NAMALWA (cell line): ENCODE measurements at places on chromosomes 5 and 9.

GRCh38 chr9:104914466-104914865, 13.5 kb downstream of the ABCA1 start:
- no peak for DNase-seq

- DNase-seq, result peak; percentile 12
Observed at GRCh38 chr5:101943784-101944183, 352.3 kb downstream of the SLCO4C1 start.

- no peak for DNase-seq
Observed at GRCh38 chr9:76431601-76432000, 27.4 kb upstream of the GCNT1 start.

DNA sequence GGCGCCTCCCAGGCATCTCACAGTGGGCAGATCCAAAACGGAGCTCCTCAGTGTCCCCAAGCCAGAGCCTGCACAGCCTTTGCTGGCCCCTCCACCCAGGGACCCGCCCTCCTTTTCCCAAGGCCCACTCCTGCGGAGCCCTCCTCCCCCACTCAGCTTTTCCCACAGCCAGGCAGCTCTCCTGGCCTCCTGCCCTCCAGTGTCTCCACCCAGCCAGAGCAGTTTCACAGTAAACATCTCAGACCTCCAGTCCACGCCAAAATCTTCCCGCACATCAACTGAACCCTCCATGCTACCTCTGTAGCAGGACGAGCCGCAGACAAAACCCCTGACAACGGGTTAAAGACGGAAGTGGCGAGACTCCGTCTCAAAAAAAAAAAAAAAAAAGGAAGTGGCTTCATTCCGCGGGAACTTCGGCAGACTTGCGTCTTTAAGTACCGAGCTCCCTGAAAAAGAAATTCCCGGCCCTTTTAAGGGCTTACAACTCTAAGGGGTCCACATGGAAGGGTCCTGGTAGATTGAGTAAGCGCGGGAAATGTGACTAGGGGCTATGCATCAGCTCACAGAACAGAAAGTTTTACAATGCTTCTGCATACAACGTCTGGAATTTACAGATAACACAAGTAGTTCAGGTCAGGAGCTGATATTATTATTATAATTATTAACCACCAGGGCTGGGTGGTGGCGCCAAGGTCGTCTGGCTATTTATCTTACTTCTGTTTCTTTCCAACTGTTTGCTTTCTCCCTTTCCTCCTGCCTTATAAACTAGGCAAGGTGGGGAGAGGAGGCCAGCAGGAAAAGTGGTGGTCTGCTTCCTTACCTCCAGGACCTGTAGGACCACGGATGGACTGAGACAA, 11.4 kb upstream of the GRIN1 start:
- DNase-seq, result peak; percentile 86

DNA sequence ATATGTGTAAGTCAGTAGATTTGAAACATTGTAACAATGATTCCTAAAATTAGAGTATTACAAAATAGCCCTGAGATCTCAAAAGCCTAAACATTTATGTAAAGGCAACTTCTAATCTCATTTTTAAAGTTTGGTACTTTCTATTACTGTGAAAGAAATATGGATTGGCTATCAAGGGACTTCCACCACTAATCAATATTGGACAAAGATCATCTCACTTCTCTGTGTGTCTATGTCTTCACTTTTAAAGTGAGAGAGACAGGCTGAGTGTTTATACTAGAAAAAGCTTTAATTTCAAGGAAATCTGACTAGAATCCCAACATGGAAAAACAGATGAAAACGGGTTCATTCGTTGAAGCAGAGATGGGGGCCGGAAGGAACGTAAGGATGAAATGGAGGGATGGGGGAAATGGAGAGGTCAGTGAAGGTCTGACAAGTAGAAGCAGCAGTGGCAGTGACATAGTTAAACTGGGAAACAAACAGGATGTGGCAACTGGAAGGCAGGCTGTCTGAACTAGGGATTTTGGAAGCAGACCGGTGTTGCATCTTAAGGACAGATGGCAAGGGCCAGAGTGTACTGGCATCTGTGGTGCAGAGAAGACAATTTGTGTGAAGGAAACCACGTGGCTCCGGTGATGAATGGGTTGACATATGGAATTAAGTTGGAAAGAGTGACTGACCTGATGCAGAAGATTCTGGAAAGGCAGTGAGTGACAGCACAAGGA, 60.8 kb downstream of the PDE4D start:
- no peak for DNase-seq

DNA sequence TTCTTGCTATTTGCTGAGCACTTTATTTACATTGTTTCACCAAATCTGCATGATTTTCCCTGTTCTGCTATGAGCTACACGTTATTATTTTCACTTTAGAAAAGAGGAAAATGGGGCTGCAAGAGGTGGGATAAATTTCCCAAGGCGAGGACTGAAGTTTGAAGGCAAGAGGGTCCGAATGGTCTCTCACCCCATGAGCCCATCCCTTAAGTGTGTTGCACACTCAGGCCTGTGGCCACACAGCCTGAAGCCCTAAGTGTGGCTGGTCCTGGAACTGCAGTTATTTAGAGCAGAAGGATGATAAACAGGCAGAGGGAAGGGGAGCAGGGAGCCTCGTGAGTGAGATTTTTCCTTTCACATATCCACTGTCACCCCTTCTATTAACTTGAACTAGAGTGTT, 7.8 kb downstream of the PDE8B start:
- DNase-seq, result peak; percentile 31

DNA sequence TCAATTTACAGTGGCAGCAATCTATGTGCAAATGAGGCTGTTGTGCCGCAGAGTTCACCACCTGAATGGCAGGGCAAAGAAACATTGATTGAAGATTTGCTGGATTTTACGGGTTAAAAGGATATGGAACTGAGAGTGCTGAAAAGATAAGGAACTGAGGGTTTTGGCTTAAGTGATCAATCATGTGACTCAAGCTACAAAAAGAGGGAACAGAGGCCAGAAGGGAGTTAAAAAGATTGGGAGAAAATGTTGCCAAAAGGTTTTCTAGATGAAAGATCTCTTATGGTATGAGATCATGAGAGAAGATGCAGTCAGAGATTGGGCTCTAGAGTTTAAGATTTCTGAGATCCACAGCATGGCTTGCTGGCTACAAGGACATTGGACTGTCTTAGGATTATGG, 7.9 kb upstream of the RIMOC1 start:
- no peak for DNase-seq

- no peak for DNase-seq
Observed at GRCh38 chr5:38258319-38259061, at the start of gene EGFLAM. TSS of gene EGFLAM (plus strand) at chr5:38258559. CDS start at chr5:38258755, 196 bp downstream.

DNA sequence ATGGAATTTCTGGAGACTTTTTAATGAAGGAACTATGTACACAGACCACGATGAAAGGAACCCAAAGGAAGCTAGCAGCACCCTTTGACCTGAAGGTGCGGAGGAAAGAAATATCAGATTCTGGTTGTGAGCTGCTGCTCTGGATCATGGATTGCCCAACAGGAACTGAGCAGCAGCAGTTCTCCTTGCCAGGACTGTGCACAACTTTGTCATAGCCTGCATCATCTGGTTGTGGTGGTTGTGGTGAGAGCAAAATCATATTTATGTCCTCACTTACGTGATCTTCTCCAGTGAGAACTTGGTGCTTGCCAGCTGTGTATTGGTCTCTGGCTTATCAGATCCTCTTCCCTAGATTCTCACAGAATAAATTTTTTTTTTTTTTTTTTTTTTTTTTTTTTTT, 70.7 kb upstream of the LPAR1 start:
- DNase-seq, result no peak

DNA sequence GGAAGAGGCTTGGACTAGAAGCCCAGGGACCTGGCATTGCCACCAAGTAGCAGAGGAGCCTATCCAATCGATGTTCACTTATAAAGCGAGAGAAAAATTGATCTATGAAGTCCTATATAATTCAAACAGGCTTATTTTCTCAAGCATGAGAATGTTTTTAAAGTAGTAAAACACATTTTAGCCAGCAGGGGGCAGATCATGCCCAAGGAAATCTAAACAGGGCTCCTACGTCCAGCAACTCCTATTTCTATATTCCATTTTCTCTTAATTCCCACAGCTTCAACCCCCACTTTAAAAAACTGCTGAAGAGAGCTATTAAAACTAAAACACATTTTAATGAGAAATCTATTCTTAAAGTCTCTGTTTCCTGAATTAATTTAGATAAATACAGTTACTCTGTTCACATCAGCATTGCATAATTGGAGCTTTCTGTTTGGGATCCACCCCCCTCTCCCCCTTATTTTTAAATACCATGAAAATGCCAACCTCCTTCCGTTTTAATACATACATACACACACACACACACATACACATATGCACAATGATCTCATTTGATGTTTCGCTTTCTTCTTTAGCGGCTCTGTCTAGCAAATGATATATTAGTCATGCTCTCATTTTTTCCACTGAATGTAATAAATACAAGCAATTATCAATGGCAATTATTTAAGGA, 144.9 kb downstream of the MYO10 start:
- DNase-seq, result peak; percentile 66

GRCh38 chr9:135144581-135145170, 57.2 kb downstream of the OLFM1 start:
- no peak for DNase-seq

- no peak for DNase-seq
Observed at GRCh38 chr5:136159457-136159856, 26.8 kb downstream of the SMAD5 start.

DNA sequence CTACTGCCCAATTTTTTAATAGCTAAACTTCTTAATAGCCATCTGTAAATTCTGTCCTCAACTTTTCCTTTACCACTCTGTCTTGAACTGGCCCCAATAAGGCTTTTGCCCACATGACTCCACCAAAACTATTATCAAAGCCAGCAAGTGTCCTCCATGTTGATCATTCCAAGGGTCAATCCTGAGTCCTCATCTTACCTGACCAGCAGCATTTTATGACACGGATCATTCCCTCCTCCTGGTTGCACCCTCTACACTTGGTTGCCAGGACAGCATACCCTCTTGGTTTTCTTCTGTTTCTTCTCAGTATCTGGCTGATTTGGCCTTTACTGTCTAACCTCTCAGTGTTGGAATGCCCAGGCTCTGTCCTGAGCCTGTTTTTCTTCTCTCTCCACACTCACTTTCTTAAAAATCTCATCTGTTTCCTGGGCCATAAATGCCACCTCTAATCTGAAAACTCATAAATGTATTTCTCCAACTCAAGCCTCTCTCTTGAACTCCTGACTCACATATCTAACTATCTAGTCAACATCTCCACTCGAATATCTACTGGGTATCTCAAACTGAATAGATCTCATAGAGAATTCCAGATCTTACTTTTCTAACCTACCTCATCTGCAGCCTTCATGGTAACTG, 40.0 kb upstream of the CDC42SE2 start:
- no peak for DNase-seq

- no peak for DNase-seq
Observed at GRCh38 chr9:106400950-106401349, 462.0 kb upstream of the ZNF462 start.

GRCh38 chr5:98258939-98259338, 514.5 kb upstream of the RGMB start:
- no peak for DNase-seq

- no peak for DNase-seq
Observed at GRCh38 chr9:137009938-137010732, 13.8 kb upstream of the CLIC3 start.

DNA sequence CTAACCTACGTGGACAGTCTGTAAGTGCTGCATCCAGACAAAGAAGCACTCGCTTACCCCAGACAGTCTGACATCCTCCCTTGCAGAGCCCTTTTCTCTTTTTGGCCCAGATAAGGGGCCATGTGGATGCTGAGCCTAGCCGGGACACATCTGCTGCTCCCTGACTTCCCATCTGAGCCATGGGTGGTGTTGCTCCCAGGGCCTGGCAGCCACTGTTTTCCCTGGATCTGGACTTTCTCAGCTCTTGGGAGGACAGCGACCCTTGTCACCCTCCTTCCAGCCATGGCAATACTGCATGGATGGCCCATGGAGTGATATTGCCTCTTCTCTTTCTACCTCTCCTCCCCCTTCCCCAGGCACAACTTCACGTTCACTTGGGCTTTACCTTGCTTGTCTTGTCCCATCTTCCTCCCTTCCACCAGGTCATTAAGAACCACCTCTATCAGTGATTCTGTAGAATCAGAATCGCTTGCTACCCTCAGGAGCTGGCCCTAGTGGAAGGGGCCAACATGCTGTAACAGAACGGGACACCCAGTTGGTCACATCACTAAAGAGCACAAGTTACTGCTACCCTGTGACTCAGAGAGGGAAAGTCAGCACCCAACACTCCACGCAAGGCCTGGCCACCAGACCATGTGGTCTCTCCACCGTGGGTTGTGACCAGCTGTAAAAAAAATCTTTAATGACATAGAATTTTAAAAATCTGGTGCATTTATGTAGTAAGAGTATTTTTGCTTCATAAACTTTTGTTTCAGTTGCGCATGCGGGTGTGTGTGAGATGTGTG, 4.4 kb downstream of the NEURL1B start:
- DNase-seq, result no peak

DNA sequence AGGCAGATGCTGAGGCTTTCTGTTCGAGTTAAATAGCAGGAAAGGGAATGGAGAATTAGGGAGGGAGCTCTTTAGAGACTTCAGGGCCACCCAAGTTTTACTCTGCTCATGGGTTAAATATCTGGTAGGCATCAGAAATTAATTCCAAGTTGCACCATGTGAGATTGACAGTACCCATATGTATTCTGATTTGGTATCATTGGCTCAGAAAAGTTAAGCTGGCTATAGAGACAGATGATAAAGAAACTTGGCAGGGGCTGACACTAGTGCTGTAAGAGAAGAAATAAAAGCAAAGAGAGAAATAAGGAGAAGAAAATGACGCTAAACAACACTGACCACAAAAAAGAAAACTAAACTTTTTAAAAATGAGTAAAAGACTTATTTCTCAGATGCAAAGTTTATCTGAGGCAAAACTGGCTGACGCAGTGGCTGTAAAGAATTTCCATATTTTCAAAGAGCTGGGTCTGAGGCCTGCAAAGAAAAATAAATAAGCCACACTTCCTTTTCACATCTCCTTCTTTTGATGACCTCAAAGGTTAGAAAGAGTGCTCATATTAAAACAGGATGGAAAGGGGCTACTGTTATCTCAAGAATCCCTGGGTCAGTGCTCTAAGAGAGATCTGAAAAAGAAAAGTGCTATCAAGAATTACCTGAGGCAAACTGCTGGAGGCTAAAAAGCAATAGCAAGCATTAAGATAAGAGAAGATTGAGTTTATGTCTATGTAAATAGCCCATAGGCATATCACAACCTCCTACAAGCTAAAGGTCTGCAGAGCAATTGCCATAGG, 399.0 kb upstream of the MEF2C start:
- no peak for DNase-seq

DNA sequence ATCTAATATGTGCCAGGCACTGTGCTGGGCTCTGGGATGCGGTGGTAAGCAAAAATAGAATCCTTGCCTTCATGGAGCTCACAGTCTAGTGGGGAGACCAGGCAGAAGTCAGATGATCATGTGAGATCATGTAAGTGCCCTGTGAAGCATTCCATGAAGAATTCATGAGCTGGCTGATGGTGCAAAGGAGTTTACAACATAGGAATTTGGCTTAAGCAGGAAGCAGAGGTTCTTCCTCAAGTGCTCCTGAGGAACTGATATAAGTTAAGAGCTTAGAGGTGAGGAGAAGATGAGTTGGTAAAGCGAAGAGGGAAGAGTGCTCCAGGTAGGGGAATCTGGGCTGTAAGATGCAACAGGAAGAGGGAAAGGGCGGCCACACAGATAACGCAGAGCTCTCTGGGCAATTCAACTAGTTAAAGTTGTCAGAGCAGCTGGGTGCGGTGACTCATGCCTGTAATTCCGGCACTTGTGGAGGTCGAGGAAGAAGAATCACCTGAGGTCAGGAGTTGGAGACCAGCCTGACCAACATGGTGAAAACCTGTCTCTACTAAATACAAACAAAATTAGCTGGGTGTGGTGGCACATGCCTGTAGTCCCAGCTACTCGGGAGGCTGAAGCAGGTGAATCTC, 78.5 kb upstream of the SPATA31D4 start:
- DNase-seq, result no peak

GRCh38 chr5:116522356-116523136, 52.1 kb downstream of the SEMA6A start:
- no peak for DNase-seq
